ENCODE measurements at places on chromosomes 5 and 9.

DNA sequence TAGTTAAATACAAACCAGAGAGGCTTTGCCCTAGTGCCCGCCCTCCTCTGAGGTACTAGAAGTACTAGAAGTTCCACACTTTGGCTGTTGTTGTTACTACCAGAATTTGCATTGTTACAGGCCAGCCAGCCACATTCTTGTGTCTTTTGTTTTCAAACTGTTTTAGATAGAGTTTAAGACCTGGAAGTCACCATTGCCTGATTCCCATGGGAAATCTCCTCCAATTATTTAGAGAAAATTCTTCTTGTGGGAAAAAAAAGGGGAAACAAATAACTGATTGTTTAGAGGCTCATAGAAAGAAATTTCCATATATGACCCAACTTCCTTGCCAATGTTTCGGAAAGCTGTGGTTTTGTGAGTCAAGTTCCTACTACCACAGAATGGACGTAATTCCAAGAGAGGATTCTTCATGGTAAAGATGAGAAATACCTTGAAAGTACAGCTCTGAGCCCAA is 252.2 kb downstream of the GOLPH3 start:
- no peak for DNase-seq

DNA sequence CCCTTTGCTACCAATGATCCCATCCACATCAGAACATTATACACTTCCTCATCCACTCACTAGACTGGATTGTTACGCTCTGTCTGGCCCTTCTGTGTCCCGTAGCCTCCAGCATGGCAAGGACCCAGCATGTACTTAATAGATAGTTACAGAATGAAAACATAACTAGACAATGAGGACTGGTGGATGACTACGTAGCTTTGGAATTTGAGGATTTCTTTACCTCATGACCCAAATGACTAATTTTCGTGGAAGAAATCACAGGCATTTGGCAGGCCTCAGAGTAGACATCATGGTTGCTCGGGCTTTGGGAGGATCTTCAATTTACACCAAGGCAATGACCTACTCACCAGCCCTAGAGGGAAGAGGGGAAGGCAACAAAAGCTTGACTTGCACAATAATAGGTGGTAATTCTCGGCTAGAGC is 299.8 kb downstream of the TLE1 start:
- no peak for DNase-seq

DNA sequence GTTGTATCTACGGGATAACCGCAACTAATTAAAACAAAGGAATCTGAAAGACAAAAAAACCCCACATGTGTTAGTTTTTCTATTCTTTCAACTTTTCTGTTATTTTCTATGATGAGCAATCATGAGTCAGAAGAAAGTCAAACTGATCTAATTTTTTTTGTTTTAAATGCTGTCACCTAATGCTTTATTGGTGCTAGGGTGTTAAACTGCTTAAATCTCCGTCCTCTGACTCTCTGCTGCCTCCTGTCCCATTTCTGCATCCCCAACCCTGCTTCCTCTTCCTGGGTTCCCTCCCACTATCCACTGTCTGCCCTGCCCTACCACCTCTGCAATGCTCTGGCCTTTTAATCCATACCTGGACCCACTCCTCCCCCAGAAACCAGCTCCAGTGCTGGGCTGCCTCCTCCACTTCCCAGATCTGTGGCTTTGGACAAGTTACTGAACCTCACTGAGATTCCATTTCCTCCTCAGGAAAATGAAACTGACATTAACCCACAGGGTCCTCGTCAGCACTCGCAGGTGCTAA is 15.7 kb downstream of the PTPN3 start:
- DNase-seq, result no peak

DNA sequence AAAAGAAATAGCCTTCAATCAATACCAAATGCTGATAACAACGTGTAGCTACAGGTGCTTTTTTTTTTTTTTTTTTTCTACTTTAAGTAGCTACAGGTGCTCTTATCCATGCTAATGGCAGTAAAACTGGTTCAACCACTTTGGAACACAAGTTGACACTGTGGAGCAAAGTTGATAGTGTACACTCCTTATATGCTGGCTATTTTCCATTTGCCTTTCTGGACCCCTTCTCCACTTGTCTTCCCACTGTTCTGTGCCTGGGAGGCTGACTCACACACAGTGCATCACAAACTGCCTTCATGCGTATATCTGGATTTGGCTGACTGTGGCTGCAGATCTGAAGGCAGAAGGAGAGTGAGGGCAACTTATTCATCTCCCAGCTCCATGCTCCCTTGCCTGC is 247.9 kb downstream of the MSX2 start:
- DNase-seq, result no peak

- no peak for DNase-seq
Observed at GRCh38 chr5:86175224-86175623, 442.5 kb upstream of the COX7C start.

DNA sequence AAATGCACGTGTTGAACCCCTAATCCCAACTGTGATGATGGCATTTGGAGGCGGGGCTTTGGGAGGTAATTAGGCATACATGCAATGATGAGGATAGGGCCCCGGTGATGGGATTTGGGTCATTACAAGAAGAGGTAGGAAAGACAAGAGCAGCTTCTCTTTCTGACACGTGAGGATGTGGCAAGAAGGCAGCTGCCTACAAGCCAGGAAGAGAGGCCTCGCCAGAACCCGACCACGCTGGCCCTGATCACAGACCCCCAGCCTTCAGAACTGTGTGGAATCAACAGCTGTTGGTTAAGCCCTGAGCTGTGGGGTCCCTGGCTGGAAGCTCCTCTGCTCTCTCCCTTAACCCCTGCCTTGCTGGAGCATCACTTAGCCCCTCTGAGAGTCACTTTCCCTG is 57.5 kb downstream of the COL23A1 start:
- no peak for DNase-seq

GRCh38 chr5:50759526-50760270 is 93.3 kb downstream of the PARP8 start:
- DNase-seq, result no peak

DNA sequence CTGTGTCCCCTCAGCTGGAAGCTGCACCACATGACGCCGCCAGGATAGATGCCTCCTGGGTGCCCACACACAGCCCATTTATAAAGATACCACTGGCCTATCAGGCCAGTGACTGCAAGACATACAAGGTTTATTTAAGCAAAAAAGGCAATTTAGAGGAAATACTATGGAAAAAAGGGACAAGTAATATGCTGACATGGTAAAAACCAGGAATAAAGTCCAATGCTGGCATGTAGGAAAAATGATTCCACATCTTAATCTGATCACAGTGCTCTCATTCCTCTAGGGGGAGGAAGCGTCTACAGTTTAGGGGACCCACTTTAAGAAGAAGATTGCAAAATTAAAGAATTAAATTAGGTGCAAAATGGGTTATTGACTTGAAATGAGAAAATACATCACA is 80.1 kb downstream of the ZNF354C start:
- no peak for DNase-seq

GRCh38 chr9:89541798-89542197 is 43.9 kb upstream of the SEMA4D start:
- DNase-seq, result no peak

DNA sequence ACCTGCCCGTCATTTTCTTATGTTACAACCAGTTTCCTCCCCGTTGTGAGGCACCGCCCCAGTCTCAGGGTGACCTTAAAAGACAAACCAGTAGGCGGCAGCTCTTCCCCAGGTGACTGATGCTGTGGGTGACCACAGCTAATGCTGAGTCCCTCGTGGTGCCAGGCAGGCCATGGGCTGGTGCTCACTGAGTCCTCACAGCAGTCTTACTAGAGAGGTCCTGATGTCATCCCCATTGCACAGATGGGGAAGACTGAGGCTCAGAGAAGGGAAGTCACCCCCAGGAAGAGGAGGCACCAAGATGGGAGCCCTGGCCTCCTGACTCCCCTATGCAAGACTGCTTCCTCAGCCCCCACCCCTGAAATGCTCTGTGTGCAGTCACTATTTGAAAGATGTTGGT is 978 bp downstream of the CFAP157 start:
- no peak for DNase-seq

DNA sequence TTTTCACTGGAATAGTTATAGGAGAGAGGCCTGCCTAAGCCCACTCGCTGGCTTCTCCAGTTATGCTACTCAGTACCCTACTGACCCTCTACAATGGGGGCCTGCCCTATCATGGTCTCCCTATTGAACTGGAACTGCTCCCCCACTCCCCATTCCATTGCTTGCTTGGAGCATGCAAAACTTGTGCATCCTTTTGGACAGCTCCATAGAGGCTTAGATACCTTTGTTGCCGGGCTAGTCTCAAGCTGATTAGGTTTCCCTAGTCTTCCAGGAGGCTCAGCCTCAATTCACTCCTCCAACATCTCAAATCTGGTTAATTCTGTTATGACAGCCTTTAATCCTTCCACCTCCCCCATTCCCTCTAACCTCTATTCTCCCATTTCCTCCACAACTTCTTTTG is 39.9 kb downstream of the KIF24 start:
- no peak for DNase-seq

GRCh38 chr5:9841516-9842170 is 211.5 kb upstream of the TAS2R1 start:
- DNase-seq, result no peak

DNA sequence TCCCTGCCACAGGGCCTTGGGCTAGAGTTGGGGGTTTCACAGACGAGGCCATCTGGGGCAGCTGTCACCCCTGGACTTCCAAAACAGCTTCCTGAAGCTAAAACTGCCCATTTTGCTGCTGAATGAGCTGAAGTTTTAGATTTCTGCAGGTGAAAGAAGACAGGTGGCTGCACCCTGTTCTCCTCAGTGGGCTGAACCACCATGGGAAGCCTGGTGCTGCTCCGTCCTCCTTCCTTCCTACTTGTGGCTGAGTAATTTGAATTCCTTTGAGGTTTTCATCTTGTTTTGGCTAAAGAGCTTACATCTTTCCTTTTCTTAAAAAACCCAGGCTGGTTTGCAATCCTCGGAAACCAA is 5.3 kb downstream of the NKD2 start:
- DNase-seq, result no peak

- peak; percentile 16 for DNase-seq
Observed at GRCh38 chr5:134525683-134526482, 413 bp downstream of the JADE2 start.

GRCh38 chr9:110729641-110730040 is 61.0 kb downstream of the MUSK start:
- DNase-seq, result no peak

- DNase-seq, result no peak
Observed at GRCh38 chr5:58523956-58524355, 32.7 kb downstream of the GAPT start.

DNA sequence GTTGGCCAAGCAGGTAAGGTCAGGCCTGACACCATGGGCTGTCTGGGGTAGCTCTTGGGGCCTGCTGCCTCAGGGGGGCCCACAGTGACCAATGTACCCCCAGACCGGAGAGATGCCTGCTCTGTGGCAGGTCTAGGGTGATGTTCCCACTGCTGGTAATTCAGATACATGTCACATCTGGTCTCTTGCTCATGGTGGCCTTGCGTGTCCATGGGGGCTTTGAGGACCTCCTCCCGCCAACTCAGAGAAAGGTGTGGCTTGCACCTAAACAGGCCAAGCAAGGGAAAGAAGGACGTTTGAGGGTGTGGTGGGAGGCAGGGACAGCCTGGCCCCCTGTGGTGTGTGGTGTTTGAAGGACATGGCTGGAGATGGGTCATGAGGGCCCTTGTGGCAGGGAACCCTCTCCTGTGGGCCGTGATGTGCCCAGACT is 75.2 kb downstream of the PHF2 start:
- DNase-seq, result no peak

- no peak for DNase-seq
Observed at GRCh38 chr5:133746834-133747233, 134.5 kb upstream of the FSTL4 start.

DNA sequence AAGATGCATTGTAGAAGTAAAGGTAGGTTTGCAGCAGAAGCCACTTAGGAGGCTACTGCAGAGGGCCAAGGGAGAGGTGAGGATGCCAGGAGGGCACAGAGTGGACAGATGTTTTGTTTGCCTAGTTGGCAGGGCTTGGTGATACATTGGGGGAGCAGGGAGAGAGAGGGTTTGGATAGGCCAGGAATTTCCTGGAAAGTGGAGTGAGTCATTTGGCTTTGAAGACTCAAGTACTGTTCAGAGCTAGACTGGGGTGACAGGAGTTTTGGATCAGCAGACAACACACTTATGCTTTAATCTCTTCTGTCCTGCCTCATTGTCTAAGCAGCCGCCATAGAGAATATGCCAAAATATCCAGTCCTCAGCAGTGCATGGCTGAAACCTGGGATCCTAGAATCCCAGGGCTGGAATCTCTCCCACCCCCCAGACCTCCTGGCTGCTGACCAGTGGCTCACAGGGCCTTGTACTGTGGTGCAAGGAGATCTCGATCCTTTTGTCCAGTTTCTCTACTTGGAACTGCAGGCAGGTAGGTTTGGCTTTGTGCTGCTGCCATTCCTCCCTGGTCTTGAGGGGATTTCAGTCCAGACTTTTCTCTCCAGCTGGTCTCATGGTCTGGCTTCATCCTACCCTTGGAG is 11.0 kb downstream of the TMEM268 start:
- DNase-seq, result no peak

GRCh38 chr5:57163553-57164006 is 10.3 kb upstream of the GPBP1 start:
- no peak for DNase-seq

DNA sequence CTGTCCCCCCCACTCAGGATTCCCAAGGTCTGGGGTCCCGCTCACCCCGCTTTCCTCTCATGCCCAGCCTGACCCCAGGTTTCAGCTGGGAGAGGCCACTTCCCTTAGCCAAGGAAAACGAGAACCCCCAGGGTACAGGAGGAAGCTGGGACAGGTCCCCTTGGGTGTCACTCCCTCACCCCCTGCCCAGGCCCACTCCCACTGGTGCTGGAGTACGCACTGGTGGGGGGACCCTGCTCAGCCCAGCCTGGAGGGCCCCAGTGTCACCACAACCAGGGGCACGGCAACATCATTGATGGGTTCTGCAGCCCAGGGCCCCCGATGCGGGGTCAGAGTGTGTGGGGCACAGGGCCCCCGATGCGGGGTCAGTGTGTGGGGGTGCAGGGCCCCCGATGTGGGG is 145.0 kb upstream of the CDKN2B start:
- DNase-seq, result no peak

DNA sequence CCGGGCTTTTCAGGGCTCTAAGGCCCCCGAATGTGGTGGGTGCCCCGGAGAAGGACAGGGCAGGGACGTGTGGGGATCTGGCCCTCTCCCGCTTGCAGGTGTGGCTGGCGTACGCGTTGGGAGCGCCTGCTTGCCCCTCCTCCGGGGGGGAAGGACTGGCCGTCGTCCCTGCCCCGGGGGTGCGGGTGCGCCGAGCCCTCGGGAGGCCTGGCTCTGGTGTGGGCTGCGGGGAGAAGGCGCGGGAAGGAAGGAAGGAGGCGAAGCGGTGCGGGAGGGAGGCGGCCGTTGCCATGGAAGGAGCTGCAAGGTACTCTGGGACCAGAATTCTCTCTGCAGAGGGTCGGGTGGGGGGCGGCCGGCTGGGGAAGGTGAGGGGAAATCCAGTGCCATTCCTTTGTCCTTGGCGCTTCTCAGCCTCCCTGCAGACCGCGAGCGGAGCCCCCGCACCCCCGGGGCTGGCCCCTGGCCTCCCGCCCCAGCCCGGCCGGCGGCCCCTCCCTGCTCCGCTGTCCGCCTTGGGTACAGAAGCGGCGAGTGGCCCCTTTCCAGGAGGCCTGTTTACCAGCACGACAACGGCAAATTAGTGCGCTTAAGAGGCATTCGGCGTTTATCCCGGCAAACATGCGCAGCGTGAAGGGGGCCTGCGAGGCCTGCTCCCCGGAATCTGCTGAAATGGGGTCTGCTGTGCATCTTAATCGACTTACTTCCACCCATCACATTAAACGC is 67.1 kb upstream of the UNC5A start:
- no peak for DNase-seq
